ENCODE measurements at places on chromosomes 6 and 20.

DNA sequence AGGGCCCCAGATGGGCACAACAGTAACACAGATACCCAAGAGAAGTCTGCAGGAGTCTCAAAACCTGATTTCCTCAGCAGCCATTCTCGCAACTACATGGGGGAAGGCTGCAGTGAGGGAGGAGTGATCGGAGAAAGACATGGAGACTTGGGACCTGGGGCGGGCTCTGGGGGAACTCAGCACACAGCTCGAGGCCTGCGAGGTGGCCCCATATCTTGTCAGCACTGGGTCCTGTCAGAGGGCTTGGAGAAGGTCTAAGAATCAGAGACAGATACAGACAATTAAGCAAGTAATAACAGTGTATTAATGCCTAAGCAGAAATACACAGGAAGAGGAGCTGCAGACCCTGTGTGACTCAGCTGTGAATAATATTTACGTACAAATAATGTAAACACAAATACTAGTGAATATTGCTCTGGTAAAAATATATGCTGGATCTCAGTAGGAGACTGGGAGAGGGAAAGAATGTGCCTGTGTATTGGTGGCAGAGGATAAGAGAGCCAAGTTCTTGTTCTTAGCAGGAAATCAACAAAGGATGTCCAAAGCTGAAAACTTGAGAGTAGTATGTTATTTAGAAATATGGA lies 336.2 kb downstream of the ZFAND3 start:
- no peak for DNase-seq

- peak; percentile 6 for DNase-seq
These were observed 112.0 kb upstream of the COL21A1 start for GRCh38 chr6:56359201-56359899.

GRCh38 chr6:128676456-128676855 lies 156.1 kb upstream of the PTPRK start:
- DNase-seq = no peak

DNA sequence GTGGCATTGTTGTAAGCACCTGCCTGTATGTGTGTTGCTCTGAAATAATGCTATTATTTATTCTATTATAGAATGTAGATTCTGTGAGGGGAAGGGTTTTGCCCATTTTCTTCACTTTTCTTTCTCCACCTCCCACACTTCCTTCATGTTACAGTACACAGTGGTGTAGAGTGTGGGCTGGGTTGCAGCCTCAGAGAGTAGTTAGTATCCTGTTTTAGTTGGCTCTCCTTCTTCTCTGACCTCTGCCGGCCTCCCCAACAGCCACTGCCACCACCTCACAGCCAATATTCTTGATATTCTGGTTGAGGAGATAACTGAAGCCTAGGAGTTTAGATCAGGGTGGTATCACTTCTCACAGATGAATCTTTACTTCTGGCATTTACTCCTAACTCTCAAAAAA lies 143.4 kb downstream of the BCKDHB start:
- no peak for DNase-seq

DNA sequence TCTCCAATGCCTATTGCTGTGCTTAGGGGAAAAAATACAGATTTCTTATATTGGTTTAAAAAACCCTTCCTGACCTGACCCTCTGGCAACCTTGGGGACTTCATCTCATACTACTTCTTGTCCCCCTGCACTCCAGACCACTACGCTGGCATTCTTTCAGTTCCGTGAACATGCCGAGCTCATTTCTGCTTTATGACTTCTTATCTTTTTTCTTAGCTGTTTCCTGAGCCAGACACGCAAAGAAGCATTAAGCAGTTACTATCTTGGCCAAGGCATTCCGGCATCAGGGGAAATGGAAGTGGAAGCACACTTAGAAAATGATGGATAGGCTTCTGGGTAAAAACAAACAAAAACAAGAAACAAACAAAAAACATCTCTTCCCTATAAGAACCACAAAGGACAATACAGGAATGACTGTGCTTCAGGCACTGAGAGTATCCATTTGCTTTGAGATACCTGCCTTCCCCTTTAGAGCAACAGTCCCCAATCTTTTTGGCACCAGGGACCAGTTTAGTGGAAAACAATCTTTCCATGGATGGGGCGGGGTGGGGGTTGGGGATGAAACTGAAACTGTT lies 4.4 kb upstream of the CCDC28A start:
- no peak for DNase-seq

GRCh38 chr6:163745536-163746400 lies 331.2 kb downstream of the QKI start:
- no peak for DNase-seq

DNA sequence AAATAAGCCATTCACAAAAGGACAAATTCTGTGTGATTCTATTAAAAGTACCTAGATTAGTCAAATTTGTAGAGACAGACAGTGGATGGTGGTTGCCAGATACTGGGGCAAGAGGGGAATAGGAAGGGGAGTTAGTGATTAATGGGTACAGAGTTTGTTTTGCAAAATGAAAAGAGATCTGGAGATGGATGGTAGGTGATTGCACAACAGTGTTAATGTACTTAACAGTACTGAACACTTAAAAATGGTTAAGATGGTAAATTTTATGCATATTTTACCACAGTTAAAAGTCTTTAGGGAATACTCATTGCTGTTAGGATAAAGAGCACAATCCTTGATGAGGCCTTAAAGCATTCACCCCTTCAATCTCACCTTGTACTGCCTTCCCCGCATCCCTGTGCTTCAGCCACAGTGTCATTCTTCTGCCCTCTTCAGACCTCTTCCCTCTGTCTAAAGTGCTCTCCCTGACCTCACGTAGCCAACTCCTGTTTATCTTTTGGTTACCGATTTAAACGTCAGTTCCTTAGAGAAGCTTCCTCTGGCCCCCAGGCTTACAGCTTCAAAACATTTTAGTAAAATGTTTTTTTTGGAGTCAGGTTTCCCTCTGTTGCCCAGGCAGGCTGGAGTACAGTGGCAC lies 11.8 kb downstream of the PSMF1 start:
- no peak for DNase-seq

GRCh38 chr6:20280288-20280621 lies 68.0 kb upstream of the MBOAT1 start:
- no peak for DNase-seq

- no peak for DNase-seq
These were observed 363.2 kb upstream of the MARCKS start for GRCh38 chr6:113493991-113494390.

DNA sequence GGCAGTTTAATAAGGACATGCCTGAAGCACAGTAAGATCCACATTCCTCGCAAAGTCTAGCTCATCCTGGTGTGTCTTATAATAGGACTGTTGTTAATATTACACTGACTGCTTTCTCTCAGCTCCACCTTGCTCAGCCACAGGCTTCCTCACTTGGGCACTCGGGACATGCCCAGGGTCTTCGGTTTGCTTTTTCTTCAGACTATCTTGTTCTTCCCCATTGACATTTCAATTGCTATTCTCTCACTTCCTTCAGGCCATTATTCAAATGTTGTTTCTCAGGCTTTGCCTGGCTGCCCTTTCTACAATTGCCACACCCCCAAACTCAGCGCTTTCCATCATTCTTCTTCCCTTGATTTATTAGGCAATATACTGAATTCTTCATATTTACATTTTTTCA lies 274.8 kb upstream of the RGS17 start:
- no peak for DNase-seq

DNA sequence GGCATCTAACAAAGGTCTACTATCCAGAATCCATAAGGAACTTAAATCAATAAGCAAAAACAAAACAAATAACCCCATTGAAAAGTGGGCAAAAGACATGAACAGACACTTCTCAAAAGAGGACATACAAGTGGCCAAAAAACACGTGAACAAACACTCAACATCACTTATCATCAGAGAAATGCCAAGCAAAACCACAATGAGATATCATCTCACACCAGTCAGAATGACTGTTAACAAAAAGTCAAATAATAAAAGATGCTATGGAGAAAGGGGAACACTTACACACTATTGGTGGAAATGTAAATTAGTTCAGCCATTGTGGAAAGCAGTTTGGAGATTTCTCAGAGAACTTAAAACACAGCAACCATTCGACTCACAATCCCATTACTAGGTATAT lies 19.4 kb upstream of the VNN1 start:
- DNase-seq = no peak

DNA sequence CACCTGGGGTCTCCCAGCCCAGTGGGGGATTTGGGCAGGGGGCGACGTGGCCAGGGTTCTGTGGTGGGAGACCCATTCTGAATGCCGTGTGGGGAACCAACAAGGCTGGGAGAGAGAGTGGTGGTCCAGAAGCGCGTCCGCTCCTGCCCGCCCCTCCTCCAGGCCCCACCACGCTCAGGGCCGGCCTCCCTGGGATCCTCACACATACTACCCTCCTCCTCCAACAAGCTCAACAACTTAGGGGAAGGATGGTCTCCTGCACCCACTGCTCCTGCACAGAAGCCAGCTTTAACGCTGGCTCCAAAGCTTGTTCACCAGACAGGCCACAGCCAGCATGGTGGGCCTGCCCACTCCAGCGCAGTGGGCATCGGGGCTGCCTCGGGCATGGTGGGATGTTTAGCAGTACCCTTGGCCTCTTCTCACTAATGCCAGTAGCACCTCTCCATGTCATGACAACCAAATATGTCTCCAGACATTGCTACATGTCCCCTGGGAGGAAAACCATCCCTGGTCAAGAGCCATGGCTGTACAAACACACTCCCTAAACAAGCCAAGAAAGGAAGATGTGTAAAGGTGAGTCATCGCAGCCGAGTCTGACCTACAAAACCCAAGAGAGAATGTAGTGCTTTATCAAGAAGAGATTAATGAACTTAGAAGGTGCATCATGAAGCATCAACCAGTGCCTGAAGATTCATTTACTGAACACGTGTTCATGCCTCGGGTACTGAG lies 75.7 kb downstream of the BMP7 start:
- no peak for DNase-seq

DNA sequence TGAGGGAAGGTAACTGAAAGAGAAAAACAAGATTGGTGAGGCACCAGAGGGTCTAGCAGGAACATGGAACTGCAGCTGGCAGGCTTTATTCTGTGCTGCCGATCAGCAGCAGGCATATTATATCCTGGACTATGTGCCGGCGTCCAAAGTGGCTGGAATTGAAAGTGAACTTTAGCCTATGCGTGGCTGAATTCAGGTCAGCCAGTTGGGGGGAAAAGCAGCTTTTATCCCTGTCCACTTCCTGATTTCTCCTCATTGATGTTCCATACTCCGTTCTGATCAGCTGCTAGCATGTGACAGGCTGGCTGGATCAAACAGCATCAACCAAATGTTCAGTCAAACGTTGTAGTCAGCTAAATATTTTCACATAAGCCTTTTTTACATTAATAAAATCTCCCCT lies 99.0 kb downstream of the CAP2 start:
- DNase-seq = no peak

- DNase-seq = no peak
These were observed 57.8 kb downstream of the GMPR start for GRCh38 chr6:16296061-16296670.
